ENCODE measurements at places on chromosomes 1 and 21. TPM values are rescaled to one million over a fixed set of nuclear protein-coding genes. Genes with fewer than 3 reads are reported as not detected.

The FOXO6 gene
- total RNA-seq = 0.72 TPM

The CELSR2 gene
- 14.2 TPM for total RNA-seq

The PCAT6 gene
- total RNA-seq = not detected

The TDRD5 gene
- total RNA-seq = 0.06 TPM

The CA6 gene
- total RNA-seq = not detected

The MTARC2 gene
- total RNA-seq = 13.8 TPM

The FLG gene
- total RNA-seq = not detected

GRCh38 chr1:70714149-70714548 lies 303.1 kb downstream of the CTH start:
- DNase-seq = no peak

GRCh38 chr21:41966041-41966833 lies 12.4 kb upstream of the C2CD2 start:
- no peak for DNase-seq

- DNase-seq = no peak
These were observed 135.7 kb upstream of the KRTAP19-8 start for GRCh38 chr21:31173881-31174555.

- no peak for DNase-seq
These were observed 147.8 kb downstream of the TLR5 start for GRCh38 chr1:222995236-222995580.

- DNase-seq = no peak
These were observed 12.1 kb downstream of the IL24 start for GRCh38 chr1:206909161-206909882.

GRCh38 chr1:113321771-113322387 lies 68.4 kb upstream of the MAGI3 start:
- no peak for DNase-seq

DNA sequence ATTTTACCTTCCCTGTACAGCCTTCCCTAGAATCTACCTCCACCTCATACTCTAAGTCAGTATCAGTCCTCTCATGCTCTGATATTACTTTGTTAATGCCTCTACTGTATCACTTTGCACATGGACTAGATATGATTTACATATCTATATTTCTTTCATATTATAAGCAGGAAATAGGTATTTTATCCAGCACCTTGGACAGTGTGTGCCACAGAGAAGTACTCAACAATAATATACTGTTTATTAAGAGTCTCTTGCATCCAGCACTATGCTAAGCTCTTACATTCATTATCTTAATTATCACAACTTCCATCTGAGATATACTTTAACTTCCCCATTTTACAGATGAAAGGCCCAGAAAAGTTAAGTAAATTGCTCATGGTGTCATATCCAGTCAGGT lies 247.9 kb upstream of the DAB1 start:
- DNase-seq = no peak

All from epithelial cell of proximal tubule (primary cell).